ENCODE measurements at places on chromosomes 16 and 17.

GRCh38 chr17:36942631-36943125 is 5.4 kb downstream of the LHX1 start:
- no peak for DNase-seq

DNA sequence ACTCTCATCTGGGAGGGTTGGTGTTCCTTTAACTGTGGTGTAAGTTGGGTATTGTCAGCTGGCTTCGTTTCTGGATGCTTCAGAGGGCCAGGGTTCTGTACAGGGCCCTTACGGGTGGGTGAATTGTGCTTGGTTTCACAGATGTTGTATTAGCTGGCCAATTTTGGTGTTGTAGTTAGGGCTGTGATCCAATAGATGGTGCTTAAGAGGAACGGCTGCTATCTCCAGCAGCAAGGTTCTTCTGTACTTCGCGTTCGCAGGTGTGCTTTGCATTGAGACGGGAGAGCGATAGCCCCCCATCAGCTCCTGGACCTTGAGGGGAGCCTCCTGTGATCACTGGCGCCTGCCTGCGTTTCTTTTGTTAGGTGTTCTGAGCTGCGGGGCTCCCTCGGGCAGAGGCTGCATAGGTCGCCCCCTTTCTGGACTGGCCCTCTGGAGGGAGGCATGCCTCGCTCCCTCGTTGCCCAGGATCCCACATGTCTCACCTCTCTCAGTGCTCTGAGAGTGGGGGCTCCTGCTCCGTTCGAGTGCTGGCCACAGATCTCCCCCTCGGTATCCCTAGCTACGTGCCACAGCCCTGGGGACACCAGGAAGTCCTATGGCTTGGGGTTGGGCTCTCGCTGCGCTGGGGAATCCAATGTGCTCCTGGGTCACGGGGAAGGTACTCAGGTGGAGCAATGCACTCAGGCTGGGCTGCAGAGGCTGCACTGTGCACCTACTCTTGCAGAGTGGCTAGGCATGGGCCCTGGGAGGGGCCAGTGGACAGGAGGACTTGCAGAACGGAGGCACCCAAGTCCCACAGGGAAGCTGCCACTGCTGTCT is 837 bp upstream of the PRDM7 start:
- DNase-seq: no peak

- no peak for DNase-seq
Observed at GRCh38 chr16:26708428-26708827, 358.3 kb upstream of the C16orf82 start.

- no peak for DNase-seq
Observed at GRCh38 chr16:71514476-71514875, 11.8 kb upstream of the CHST4 start.

DNA sequence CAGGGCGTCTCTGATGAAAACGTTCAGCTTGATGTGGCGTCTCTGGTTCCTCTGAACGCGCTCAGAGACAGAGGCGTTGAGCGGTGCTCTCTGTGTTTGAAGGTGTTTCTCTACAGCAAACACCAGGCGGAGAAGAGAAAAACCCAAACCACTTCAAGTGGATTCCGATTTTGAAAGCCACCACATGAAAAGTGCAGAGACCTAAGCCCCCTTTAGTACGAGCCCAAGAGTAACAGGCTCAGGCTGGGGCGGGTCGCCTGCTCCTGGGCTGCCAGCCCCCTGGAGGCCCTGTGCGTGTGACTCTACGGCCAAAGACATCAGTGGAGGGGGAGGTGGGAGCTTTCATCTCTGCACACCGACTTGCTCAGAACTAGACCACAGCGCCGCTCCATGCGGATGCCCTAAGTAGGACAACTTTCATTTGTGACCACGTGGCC is 328.4 kb downstream of the MAF start:
- DNase-seq: peak; percentile 73

GRCh38 chr17:8122422-8122923 is 1.4 kb downstream of the HES7 start:
- DNase-seq: no peak

GRCh38 chr16:84131117-84131516 is 13.9 kb downstream of the HSDL1 start:
- no peak for DNase-seq

- no peak for DNase-seq
Observed at GRCh38 chr16:54867302-54867832, 63.3 kb upstream of the IRX5 start.

DNA sequence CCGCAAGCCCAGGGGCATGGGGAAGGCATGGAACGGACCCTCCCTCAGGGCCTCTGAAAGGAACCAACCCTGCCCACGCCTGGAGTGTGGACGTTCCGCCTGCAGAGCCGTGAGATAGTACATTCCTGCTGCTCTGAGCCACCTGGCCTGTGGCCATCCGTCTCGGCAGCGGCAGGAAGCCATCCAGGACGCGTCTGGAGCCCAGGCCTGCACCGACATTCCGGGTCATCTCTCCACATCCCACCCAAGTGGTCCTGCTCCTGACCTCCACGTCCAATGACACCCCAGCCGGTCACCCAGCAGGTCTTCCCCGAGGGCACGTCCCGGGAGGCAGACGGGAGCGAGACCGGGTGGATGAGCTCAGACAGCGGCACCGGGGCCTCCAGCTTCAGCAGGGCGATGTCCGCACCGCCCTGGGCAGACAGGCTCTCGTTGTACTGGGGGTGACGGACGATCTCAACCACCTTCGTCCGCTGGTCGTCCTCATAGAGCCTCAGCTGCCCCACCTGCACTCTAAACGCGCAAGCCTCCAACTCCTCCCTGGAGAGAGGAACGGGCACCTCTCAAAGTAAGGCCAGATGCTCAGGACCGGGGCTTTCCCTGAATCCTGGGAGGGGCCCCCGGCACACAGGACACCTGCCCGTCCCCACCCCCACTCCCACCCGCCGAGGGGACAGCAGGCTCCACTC is 21.3 kb upstream of the UBE2I start:
- DNase-seq: no peak

- peak; percentile 32 for DNase-seq
Observed at GRCh38 chr16:87550495-87550961, 51.8 kb upstream of the JPH3 start.

- no peak for DNase-seq
Observed at GRCh38 chr16:85546585-85547447, 66.3 kb upstream of the GSE1 start.

DNA sequence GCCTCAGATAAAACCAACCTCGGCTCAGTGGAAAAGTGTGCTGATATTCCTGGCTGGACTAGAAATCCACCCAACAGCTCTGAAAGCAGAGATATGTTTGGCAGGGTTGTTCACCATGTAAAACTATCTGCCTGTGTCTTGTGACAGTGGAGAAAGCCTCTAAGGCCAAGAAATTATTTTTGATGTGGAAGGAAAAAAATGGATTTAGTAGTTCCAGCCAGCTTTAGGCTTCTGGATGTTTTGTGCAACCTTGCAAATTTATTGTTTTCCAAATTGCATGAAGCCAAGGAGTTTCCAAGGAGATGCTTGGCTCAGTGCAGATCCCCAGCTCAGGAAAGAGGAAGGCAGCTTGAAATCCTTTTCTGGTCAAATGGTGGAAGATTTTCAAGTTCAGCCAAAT is 31.6 kb downstream of the TEKT5 start:
- no peak for DNase-seq

GRCh38 chr17:8696426-8696825 is 48.2 kb downstream of the CCDC42 start:
- DNase-seq: no peak

DNA sequence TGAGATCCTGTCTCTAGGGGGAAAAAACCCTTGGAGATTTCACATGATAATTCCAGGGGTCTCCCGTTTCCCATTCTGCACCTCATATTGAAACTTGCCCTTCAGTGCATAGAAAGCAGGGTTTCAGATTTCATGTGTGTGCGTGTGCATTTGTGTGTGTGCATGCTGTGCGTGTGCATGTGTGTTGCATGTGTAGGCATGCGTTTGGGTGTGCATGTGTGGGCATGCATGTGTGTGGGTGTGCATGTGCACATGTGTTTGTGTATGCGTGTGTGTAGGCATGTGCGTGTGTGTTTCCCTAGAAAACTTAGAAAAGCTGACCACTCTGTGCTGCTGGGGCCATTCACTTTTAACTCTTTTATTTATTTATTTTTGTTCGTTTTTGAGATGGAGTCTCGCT is 40.0 kb downstream of the IL21R start:
- DNase-seq: no peak

GRCh38 chr16:87310610-87311009 is 6.6 kb downstream of the C16orf95 start:
- DNase-seq: no peak

GRCh38 chr17:30064738-30065137 is 51.9 kb upstream of the NSRP1 start:
- DNase-seq: no peak

GRCh38 chr17:8711291-8711690 is 33.3 kb downstream of the CCDC42 start:
- no peak for DNase-seq

DNA sequence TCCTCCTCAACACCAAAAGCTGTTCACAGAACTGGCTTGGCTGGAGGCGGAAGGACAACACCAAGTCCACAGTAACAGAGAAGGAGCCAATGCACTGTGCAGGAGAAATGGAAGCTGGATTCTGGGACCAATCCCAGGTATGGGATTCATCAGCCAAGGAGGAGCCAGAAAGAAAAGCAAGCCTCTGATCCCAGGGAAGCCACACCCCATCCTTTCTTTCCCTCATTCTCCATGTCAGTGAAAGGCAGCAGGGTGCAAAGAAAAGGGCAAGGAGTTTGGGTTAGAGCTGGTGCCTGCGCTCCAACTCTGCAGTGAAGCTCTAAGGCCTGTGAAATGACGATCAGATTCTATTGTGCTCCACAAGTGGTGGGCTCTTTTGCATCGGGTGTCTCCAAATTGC is 11.0 kb downstream of the DCAKD start:
- DNase-seq: no peak

- no peak for DNase-seq
Observed at GRCh38 chr16:65111306-65111705, 10.6 kb downstream of the CDH11 start.

DNA sequence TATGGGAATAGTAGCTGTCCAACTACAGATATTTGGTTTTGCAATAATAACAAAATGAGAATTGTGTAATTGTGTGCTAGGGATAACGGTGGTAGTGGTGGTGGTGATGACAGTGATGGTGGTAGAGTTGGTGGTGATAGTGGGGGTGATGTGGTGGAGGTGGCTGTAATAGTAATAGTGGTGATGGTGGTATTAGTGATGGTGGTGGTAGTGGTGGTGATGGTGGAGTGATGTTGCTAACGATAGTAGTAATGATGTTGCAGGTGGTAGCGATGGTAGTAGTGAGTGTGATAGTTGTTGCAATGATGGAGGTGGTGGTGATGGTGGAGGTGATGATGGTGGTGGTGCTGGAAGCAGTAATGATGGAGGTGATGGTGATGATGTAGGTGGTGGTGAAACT is 94.4 kb downstream of the HS3ST3B1 start:
- DNase-seq: no peak

DNA sequence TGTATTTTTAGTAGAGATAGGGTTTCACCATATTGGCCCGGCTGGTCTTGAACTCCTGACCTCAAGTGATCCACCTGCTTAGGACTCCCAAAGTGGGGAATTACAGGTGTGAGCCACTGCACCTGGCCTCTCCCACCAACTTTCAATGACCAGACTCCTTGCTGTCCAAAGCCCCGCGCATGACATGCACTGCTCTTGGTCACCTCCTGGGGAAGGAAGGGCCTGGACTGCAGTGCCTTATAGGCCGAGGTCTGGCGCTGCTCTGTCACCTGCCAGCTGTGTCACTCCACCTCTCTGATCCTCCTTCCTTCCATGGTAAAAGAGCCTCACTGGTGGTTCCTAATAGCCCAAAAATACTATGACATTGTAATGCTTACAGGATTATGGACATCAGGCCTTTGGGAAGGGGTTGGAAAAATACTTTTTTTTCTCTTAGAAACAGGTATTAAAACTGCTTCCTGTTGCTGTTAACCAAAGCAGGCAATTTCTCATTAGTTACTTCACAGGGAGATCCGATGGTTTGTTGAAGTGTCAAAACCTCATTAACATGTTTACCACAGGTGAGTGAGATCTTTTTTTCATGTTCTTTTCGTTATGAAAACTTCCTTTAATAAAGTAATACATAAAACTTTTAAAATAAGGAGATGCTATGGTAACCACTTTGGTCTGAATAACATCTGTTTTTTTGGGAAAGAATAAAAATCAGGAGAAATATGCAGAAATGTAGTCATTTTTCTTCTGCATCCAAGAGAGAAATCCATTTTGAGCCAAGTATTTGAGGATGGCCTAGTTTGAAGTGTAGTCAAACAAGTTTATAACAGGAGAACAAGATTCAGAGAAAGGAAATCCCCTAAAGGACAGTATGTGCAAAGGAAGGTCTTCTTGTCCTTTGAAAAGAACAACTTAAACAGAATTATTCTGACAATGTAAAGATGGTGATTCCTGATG is 35.5 kb downstream of the GRB7 start:
- DNase-seq: no peak

Data from activated T-helper 2 cell treated with anti-CD3 and anti-CD28 coated beads, Interferon-gamma antibody, Interleukin-2, Interleukin-4, amounts not matched to agents 10 μg/mL and 5 μg/mL and 100 μg/mL, durations not matched to agents 14 hours and 24 hours and 36 hours (primary cell).